ENCODE measurements at places on chromosomes 7 and 10. TPM values are rescaled to one million over a fixed set of nuclear protein-coding genes. Genes with fewer than 3 reads are reported as not detected.

Gene ANXA8
- total RNA-seq, result 37.4 TPM

Gene DDX56
- 125 TPM for total RNA-seq

Gene HGF
- not detected for total RNA-seq

Gene OPALIN
- not detected for total RNA-seq

Gene OR9A2
- total RNA-seq, result not detected

Gene ERVW-1
- not detected for total RNA-seq

Gene MBL2
- total RNA-seq, result not detected

Gene FRMD4A
- total RNA-seq, result 3.6 TPM

Gene PRSS37
- total RNA-seq, result not detected

Gene LIPK
- not detected for total RNA-seq

Gene SFRP4
- 5.0 TPM for total RNA-seq

All from A549 treated with Mapracorat at 1 μM for 4 hours (cell line).